Stimulated activated CD4-positive, alpha-beta T cell treated with anti-CD3 and anti-CD28 coated beads, Interleukin-15, amount 100 ng/mL, for 24 hours (primary cell): ENCODE measurements at places on chromosomes 2 and 18.
A peak's percentile ranks its signal among the peaks of the same experiment; 100 is the strongest.

- DNase-seq: no peak
Measured at GRCh38 chr18:36322408-36322728, 24.9 kb downstream of the FHOD3 start.

DNA sequence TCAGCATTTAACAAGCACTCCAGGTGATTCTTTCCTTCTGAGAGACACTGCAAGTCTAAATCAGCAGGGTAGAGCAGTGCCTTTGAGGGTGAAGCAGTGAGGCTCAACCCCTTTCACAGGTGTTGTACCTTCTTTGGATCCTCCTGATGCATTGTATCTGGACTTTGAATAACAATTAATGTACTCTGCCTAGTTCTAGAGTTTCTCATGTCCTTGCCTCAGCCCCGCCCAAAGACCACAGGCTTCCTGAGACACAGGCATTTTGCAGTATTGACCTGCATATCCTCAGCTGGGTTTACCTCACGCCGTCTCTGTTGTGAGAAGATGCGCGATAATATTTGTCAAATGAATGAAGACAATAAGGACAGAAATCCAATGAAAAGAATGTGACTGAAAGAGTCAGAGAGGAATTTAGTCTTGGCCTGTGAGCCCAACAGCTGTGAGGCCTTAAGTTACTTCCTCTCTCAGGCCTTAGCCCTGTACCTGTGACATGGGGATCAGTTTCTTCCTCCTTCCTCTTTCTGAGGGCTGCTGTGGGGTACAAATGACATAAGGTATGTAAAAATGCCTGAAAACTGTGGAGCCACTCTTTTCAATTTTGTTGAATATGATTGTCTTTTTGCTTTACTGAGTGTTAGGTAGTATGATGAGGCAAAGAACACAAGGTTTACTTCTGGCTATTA lies 43.7 kb downstream of the WIPF1 start:
- DNase-seq: no peak

DNA sequence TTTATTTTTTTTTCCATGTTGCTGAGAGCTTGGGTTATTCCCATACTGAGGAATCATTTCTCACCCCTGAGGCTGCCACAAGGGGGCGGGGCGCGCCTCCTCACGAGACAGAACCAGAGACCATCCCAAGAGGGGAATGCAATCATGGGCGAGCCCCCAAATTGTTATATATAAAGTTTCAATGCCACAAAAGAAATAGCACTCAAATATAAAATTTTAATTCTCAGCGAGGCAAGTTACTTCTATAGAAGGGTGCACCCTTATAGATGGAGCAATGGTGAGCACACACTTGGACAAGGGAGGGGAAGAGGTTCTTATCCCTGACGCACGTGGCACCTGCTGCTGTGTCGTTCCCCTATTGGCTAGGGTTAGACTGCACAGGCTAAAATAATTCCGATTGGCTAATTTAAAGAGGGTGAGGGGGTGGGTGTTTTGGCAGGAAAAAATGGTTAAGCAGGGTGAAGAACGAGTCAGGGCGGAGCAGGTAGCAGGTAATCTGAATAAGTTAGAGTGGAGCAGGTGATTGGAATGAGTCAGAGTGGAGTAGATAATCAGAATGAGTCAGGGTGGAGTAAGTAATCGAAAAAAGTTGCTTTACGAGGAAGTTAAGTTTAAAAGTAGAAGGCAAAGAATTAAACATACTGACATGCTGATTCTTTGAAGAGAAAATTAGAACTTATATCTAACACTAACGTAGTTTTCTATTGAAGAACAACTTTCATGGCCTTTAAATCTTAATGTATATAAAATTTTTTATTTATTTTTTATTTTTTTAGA lies 177.5 kb downstream of the MTCL1 start:
- no peak for DNase-seq

- DNase-seq: peak; percentile 8
Measured at GRCh38 chr2:59301466-59302402, 1060.6 kb upstream of the FANCL start.

- DNase-seq: no peak
Measured at GRCh38 chr18:54479365-54479764, 111.7 kb upstream of the DYNAP start.

DNA sequence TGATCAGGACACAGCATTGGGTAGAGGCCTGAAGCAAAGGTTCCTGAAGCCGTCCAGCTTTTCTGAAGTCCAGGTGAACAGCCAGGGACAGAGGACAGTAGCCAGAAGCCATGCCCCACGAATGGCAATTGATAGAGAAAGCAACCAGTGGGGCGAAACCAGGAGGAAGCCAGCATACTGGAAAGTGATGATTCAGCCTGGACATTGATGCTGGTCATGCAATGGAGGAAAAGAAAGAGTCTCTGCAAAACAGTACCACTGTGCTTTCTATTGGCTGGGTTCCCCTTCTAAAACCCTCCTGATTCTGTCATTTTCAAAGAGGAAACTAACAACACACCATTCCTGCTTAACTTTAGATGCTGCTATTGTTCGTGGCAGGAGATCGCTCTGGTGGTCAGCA lies 221.4 kb upstream of the EPAS1 start:
- DNase-seq: no peak

DNA sequence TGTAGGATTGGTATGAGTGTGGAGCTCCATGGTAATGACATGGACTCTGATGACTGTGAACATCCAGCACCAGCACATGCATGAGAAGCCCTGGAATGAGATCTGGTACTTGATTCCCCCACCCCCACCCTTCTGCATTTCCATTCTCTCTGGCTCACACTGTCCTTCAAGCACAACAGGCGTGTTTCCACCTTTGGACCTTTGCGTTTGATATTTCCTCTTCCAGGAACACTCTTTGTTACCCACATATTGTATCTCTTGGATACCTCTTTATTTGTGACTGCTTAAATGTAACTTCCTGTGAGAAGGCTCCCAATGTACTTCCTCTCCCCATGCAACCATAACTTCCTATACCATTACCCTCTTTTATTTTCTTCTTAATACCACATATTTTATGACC lies 263.8 kb downstream of the HNMT start:
- DNase-seq: no peak

DNA sequence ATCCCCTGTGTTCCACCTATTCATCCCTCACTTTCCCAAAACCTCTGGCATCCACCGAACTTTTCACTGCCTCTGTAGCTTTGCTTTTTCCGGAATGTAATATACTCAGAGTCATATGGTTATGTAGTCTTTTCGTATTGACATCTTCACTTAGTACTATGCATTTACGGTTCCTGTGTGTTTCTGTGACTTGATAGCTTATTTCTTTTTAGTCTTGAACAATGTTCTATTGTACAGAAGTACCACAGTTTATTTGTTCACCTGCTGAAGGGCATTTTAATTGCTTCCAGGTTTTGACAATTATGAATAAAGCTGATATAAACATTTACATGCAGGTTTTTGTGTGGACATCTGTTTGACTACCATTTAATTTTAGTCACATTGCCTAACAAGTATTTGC lies 154.7 kb upstream of the DOK6 start:
- no peak for DNase-seq

- no peak for DNase-seq
Measured at GRCh38 chr18:27558388-27559155, 373.5 kb upstream of the CHST9 start.

- DNase-seq: no peak
Measured at GRCh38 chr2:208359632-208359986, 47.0 kb upstream of the PTH2R start.

DNA sequence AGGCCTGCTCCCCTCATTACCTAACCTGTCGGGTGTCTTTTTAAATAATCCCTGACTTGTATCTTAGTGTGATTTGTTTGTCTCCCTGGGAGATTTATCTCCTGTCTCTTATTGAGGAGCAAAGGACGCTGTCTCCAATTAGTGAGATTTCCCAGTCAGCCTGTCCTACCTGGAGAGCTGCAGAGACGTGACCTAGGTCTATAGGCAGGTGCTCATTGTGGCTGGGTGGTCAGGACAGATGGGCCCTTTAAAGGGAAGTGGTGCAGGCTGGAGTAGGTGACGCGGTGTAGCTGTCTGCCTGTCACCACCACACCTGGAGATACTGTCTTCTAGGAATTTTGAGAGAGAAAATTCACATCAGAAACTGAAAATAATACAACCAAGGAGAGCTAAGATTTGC lies 28.0 kb downstream of the PLB1 start:
- DNase-seq: no peak

DNA sequence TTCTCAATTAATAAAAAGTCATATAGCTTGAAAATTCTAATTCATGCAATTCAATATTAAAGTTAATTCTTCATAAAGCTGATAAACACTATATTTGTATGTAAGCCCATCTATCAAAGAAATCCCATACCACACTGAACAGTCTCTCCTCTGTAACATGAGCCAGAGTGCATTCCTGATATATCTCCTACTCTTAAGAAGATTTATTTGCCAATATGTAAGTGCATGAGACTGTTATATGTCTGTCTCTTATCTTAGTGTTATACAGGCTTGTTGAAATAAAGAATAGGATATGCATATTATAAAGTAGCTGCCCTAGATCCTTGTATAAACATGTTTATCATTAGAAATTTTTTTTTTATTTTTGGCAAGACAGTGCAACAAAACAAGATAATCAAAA lies 40.4 kb upstream of the TTC32 start:
- no peak for DNase-seq

GRCh38 chr2:196287523-196287922 lies 116.1 kb upstream of the STK17B start:
- DNase-seq: no peak

DNA sequence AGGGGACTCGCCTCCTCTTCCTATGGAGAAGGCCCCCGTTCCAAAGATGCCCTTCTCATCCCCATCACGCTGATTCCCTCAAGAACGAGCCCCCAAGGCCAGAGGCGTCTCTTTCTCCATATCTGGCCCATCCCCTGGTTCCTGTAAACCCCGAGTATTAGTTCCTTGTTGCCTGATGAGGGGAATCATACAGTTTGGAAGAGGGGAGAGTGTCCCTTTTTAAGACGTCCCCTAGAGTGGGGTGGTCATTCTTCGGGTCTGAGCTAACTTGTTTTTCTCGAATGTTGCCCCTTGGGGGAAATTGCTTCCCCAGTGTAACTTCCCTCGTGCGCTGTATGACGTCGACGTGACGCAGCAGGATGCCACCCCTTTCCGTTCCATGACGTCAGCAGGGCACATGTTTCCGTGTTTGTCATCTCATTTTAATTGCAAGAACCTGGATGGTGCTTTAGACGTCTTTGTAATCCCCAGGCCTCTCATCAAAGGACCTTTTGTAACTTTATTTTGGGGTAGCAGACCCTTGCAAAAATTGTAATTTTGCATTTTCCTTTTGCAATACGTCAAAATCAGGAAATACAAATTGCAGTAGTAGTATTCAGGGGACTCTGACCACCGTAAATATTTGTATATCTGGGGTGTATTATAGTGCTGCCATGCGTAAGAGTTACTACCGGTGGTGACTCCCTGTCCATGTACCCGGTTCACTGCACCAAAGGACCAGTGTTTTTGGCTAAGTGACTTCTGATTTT lies 569 bp downstream of the BABAM2 start:
- peak; percentile 88 for DNase-seq

- DNase-seq: no peak
Measured at GRCh38 chr2:49306925-49307324, 152.6 kb upstream of the FSHR start.

DNA sequence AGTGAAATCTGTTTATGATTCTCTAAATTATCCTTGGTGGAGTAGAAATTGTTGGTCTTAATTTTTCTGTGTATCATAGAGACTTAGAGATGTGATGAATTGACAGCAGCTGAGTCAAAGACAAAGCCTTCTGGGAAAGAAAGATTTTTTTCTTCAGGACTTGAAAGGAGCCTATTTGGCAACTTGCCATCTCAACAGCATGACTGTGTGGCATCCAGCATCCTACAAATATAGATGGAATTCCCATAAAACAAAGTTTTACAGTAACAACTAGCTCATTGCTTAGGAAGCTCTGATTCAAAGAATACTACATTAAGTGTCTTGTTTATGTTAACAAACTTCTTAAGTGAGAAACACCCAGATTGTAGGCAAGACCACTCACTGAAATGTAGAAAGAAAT lies 79.2 kb upstream of the SETBP1 start:
- DNase-seq: no peak

- no peak for DNase-seq
Measured at GRCh38 chr2:66699793-66700676, 265.1 kb downstream of the MEIS1 start.

DNA sequence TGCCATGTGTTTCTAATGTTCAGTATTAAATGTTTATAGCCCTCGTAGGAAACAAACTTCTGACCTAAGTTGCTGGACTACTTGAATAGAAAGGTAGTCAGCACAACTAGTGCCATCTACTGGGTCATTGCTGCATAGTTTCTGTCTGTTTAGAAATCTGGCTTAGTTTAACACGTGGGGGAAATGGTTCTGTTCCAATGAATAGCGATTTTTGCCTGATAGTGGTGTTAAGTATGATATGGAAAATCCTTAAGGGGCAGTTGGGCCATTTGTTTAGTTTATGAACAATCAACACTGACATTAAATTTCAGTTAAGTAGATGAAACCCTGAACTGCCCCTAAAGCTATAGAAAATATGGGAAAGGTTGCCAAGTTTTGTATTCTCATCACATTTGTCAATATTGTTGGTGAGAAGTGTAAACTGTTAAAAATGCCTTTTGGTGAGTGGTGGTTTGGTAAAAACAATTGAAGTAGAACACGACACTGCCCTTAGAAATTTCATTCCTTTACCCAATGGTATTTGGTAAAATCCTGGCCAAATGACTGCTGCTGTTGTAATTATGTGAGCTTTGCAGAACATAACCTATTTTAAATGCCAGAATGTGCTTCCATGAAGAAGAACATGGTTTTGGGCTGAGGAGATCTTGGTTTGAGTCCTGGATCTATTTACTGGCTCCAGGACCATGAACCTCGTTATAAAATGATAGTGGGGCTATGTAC lies 13.2 kb downstream of the NABP1 start:
- peak; percentile 50 for DNase-seq

DNA sequence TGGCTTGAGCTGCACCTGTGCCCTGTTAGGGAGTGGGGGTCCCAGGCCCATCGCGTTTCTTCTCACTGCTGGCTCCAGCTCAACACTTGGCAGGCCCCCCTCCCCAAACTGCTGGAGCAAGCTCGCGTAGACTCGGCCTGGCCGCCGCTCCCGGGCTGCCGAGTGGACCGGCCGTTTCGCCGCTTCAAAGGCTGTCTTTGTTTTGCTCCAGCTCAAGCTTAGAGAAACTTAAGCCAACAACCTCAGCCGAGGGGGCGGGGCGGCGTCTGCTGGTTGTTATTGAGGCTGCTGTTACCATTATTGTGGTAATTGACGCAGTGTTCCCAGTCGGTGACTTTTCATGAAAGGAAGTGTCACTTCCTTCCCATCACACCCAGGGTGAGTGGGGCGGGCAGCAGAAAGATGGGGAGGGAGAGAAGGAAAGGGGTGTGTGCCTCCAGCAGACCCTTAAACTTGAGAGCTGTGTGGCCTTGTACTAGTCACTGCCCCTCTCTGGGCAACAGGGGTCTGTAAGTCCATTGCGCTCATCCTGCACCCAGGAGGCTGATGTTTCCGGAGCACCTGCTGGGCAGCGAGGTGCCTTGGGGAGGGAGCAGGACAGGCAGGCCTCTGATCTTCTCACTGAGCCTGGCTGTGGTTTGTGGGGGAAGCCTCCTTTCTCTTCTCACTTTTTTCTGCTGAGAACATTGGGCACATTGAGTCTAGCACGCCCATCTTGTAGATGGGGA lies 2.1 kb downstream of the ARID5A start:
- DNase-seq: peak; percentile 96

- peak; percentile 83 for DNase-seq
Measured at GRCh38 chr2:27735263-27735904, 36.1 kb upstream of the MRPL33 start.
